Stimulated activated CD8-positive, alpha-beta memory T cell treated with anti-CD3 and anti-CD28 coated beads, Interleukin-15, amount 100 ng/mL, for 1 hour (primary cell): ENCODE measurements at places on chromosomes 13 and 19.

- DNase-seq, result peak; percentile 91
Observed at GRCh38 chr19:49590071-49590970, 661 bp upstream of the PRR12 start.

DNA sequence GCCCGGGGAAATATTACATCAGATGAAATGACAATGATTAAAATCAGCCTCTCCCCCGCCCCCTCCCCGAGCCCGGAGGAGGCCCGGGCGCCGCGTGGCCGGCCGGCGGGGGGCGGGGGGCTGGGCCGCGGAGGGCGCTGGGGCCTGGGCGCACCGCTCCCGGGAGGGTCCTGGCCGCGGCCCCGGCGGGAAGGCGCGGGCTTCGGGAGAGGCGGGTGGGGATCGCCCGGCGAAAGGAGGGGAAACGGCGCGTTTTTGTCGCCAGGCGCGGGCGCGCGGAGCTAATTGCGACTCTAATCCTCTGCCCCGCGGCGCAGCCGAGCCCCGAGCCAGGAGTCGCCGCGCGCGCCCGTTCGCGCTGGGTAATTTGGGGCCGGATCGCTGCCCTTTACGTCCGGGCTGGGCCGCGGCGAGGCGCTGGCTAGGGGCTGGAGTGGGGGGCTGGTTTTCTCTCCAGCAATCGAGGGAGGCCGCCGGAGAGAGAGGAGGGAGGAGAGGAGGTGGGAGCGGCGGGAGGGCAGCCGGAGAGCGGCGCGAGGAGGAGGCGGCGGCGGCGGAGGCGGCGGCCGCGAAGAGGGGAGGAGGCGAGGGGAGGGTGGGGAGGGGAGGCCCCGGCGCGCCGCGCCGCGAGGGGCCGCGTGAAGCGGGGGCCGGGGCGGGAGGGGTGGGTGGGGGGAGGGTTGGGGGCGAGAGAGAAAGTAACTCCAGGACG lies at the start of gene KCTD15:
Gene KCTD15 (plus strand): TSS at position 707 of the 712 bp plus-strand sequence. CDS start 3,585 bp downstream, outside the sequence.
- no peak for DNase-seq

GRCh38 chr13:30292325-30292724 lies 15.0 kb downstream of the KATNAL1 start:
- DNase-seq, result no peak

DNA sequence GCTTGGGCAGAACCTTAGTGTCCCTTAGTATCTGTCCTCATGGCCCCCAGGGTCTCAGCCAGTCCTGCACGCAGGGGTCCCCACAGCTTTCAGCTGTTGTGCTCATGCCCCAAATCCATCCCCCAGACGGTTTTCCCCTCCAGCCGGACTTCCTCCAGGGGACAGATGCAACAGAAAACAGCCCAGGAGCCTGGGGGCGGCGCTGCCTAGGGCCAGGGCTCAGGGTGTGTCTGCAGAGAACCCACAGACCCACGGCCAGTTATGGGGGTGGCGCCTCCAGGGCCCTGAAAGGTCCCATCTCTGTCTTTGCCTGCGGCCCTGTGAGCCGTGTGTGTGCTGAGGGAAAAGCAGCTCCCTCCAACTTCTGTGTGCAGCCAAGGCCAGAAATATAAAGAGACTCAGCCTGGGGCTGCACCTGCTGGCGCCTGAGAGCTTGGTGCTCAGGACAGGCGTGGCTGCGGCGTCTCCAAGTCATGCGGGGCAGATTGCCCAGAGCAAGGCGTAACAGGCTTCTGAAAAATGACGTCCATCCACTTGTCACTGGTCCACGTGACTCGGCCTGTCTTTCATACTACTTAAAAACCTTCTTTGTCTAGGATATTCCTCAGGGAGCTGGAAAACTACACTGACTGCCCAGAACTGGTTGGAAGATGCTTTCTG lies 22.1 kb upstream of the F7 start:
- no peak for DNase-seq

DNA sequence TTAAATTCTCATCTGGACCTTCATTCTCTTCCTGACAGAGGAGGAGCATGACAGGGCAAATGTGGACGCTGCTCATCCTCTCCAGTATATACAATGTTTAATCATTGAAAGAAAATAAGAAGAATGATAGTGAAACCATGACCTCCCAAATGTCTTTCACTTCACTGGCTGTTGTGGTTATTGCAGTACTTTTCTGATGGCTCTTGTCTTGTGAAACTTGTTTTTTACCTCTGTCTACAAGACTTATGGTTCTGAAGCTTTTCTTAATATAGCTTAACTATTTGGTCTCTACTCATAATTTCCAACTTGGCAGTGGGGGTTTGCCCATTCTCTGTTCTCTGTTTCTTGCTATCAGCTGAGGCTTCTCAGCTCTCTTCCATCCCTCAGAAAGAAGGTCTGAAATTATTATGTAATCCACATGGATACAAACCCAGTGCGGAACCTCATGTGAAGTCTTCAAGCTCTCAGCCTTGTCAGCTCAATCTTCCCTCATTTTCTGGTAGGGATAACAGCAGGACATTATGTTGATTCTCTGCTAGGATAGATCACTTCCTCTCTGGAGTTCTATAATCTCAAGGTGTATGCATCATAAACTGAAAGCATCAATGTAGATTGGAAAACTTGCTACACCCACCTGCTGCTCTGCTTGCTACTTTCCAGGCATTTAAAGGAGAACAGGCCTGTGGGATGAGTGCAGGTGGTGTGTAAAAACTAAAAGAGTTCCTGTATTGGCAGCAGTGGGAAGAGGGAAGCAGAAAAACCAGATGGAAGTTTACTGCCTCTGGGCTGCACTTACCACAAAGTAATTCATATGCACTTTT lies 250.3 kb upstream of the HTR2A start:
- no peak for DNase-seq

DNA sequence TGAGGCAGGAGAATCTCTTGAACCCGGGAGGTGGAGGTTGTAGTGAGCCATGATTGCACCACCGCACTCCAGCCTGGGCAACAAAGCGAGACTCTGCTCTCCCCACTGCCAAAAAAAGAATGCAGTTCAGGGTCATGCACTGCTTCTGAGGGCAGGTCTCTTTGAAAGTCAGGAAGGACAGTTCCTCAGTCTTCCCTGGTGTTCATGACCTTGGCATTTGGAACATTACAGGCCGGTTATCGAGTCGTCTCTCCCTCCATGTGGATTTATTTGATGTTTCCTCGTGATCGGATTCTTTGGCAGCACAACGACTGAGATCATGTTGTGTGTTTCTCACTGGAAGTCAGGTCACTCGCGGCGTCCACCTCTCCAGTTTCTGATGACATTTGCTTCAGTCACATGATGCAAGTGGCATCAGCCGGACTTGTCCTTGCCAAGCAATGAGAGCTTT lies 17.2 kb downstream of the FGF21 start:
- no peak for DNase-seq

DNA sequence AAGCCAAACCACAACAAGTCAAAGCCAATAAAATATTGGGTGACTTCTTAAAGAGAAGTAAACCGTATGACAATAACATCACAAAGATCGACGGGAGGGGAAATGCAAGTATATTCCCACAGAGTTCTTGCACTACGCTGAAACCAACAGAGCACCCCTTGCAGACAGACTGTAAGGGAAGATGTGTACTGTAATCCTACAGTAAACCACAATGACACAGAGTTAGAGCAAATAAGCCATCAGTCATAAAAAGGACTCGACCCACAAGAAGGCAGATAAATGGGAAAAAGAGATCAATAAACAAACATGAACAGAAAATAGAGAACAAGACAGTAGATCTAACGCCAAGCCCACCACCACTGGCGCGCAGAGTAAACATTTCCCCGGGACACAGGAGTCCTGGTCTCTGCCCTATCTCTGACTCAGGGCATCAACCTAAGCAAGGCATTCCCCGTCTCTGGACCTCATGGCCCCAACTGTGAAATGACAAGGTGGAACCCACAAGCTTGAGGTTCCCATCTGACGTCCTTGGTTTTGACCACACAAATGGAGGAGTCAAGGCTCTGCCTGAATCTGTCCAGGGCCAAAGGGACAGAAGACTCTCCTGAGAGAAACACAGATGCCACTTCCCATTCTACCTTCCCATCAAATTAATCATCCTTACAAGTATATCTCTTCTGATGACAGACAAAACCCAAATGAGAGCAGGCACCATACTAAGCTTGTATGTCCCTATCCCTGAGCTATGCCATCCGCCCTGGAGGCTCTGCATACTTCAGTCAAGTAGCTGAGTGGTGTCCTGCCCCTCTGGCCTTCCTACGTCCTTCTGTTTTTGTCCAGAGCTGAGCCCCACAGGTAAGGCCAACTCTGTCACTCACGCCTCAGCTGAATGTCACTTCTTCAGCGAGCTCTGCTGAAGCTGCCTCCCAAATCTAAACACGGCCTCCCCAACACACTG lies 15.0 kb downstream of the SAFB2 start:
- no peak for DNase-seq

- DNase-seq, result no peak
Observed at GRCh38 chr13:79508224-79508961, 27.4 kb downstream of the NDFIP2 start.

DNA sequence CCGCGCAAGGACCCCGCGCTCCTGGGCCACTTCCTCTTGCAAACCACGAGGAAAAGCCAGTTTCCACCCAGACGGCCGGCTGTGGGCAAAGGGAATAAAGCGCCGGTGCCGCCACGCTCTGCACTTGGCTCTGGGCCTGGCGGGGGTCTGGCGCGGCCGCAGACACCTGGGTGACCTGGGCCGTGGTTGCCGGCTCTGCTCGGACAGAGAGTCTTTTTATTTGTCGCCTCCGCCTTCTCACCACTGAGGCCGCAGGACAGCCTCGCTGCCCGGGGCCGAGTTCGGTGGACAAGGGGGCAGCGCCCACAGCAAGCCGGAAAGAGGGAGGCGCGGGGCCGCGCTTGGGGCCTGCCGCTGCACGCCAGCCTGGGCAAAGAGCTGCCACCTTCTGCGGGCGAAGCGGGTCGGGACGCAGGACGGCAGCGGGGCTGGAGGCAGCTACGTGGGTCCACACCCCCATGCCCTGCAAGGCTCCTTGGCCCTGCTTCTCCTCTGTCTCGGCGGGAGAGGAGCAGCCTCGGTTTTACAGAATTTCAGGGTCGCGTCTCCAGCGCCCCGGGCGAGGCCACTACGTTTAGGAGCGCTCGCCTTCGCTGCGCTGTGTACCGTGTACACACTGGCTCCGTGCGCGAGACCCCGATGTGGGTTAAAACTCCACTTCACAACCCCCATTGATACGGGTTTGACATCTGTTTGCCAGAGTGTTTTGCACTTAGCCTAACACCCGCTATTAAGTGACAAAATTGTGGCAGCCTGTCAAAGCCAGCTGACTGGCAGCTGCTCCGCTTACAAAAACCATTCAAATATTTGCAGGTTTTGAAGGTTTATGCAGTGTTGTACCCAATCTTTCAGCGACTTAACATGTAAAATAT lies 13.0 kb upstream of the SOX1 start:
- DNase-seq, result no peak

DNA sequence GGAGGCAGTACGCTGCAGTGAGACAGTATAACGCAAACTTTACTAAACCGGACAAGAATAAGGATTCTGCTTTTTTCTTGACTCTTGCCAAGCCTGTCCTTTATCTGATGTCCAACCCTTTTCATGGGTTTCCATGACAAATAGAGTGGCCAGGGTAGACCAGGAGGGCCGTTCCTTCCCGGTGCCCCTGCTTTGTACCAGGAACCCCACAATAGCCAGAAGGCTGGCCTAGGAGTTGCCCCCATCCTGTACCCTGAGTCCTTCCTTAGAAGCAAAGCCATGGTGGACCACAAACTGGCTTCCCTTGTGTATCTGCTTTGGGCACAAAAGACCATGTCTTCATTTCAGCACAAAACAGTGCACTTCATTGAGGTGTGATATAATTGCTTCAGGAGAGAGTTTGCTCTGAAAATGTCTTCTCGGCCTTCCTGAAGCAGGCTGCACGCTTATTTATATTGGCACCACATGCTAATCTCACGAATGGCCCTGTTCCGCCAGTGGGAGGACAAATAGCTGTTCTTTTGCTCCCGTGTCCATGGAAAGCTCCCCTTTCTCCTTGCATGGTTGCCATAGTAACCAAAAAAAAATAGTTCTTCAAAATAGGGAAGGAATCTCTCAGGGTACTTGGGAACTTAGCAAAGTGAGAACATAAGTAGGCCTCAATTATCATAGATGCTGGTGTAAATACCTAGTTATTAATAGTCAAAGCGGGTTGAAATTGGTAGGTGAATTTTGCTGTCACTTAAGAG lies 222.1 kb downstream of the ZIC5 start:
- DNase-seq, result no peak

- DNase-seq, result no peak
Observed at GRCh38 chr19:16649734-16650133, 10.2 kb downstream of the SMIM7 start.

DNA sequence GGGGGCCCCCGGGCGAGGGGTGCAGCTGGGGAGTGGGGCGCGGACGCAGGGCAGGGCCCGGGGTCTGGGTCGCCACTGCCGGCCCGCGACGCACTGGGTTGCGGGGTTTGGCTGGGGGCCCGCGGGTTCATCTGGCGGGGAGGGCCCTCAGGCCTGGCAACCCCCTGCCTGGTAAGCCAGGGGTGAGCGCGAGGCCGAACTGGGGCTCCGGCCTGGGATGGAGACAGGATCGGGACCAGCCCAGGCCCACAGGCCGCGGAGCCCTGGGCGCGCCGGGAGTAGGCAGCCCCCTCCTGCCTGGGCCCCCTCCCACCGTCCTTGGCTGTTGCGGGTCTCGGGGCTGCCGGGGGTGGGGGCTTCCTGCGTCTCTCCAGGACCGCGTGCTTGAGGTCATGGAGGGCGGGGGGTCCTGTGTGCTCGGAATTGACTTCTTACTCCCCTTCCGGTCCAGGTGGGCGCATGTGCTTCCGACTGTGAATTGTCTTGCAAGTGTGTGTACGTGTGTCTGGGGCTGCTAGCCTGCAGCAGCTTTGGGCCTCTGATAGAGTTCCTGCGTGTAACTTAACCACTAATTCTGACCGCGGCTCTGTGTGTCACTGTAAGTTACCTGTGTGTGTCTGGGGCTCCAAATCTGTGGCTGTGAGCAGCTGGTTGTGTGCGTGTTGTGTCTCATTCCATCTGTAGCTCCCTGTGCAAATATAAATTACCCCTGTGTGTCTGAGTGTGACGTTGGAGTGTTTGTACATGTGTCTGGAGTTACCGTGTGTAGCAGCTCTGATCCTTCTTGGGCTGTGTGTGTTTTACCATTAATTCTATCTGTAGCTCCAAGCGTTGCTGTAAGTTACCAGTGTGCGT lies 751 bp downstream of the GRAMD1A start:
- DNase-seq, result no peak

DNA sequence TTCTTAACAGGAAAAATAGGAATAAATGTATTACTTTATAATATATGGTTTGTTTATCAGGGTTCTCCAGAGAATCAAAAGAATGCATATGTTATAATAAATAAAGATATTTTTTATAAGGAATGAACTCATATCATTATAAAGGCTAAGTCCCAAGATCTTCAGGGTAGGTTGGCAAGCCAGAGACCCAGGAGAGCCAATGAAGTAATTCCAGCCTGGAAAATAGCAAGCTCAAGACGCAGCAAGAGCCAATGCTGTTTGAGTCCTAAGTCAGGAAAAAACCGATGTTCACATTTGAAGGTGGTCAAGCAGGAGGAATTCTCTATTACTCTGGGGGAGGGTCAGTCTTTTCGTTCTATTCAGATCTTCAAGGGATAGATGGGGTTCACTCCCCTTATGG lies 490.0 kb downstream of the PCDH20 start:
- DNase-seq, result no peak
